Esophagus mucosa (tissue), 1 donor: ENCODE measurements at places on chromosomes 3 and 15.
A peak's percentile ranks its signal among the peaks of the same experiment; 100 is the strongest.

GRCh38 chr3:111210866-111211564 lies 139.4 kb downstream of the NECTIN3 start:
- ATAC-seq, result no peak

DNA sequence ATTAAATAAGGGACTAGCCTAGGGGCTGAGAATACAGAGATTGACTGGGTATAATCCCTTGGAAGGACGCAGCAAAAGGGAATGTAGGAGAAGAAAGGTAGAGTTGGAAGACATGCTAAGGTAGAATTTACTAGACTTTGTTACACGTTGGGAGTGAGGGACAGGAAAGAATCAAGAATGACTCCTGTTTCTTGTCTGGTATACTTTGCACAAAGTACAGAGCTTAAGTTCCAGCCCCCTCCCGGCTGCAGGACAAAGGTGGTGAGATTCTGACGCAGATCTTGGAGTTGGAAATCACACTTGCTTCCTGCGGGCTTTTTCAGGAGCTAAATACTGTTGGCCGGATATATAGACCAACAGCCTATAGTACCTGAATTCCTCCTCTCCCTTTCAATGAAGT lies 895 bp downstream of the HYKK start:
- ATAC-seq, result no peak

GRCh38 chr3:69305011-69305410 lies 80.9 kb downstream of the FRMD4B start:
- ATAC-seq, result peak; percentile 50

DNA sequence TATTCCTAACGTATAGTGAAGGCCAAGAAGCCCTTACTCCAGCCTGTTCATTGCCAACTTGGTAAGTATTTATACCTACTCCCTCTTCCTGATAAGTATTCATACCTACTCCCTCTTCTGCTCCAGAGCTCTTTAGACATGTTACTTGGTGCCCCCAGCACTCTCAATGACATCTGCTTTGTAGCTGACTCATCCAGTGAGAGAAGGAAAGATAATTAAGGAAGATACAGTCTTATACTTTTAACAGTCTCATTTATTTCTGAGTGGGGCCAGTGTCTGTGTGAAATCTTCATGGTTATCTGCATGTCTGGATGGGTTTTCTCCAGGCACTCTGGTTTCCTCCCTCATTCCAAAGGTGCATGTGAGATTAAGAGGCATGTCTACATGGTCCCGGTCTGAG lies 698.7 kb downstream of the FHIT start:
- ATAC-seq, result no peak

DNA sequence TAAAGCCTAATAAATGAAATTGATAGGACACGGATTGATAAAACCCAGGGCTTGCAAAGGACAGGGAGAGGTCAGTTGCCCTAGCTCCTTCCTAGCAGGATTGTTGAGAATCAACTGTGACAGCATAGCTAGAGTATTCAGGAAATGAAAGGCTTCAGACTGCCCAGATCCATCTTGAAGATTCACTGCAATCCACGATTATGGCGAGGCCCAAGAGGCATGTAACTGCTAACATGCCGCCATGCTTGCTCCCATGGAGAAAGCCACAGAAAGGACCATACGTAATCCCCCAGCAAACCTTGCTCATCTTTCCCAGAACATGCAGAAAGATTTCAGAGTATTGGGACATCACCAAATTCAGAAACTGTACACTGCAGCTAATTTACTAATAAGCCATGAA lies 41.3 kb downstream of the MYH15 start:
- ATAC-seq, result no peak

DNA sequence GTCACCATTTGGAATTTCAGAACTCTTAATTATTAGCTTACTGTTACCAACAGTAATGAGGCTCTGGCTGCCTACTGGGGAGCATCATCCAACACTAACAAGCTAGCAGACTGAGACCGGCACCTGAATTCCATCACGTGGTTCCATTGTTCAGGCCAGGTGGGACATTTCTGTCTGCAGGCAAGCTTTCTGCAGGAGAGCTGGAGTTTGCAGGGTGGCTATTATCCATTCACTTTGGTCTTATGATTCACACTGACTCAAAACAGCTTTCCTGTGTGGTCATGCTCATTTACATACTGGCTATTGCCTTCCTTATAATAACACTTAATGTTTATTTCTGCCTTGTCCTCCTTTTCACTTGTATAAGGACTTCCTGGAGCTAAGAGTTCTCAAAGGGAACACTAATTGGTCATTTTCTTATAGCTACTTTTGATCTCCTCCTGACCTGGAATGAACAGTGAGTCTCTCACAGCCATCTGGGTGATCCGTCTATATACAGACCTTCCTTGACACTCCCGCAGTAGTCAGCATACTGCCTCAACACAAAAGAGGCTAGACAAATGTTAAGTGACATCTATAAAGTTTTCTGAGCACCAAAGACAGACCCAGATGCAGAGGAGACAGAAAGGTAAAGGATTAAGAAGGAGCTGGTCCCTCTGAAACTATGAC lies 695.4 kb downstream of the FHIT start:
- ATAC-seq, result peak; percentile 90

- no peak for ATAC-seq
Observed at GRCh38 chr15:31235311-31236183, 91.1 kb upstream of the KLF13 start.

GRCh38 chr3:39379778-39380155 lies 3.4 kb upstream of the SLC25A38 start:
- no peak for ATAC-seq

DNA sequence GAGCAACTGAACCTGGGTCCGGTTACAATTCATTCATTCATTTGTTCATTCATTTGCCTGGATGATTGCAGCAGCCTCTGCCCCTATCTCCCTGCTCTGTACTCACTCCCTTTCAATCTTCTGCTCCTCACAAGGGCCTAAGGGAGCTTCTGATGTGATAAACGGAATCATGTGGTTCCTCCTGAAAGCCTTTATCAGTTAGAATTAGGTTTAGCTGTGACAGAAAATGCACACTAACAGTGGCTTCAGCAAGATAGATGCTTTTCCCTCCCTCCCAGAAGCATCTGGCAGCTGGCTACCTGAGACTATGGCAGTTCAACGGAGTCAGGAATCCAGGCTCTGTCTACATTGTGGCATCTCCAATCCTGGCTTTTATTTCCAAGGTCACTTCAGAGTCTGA lies 196.0 kb downstream of the ADAMTS9 start:
- no peak for ATAC-seq

DNA sequence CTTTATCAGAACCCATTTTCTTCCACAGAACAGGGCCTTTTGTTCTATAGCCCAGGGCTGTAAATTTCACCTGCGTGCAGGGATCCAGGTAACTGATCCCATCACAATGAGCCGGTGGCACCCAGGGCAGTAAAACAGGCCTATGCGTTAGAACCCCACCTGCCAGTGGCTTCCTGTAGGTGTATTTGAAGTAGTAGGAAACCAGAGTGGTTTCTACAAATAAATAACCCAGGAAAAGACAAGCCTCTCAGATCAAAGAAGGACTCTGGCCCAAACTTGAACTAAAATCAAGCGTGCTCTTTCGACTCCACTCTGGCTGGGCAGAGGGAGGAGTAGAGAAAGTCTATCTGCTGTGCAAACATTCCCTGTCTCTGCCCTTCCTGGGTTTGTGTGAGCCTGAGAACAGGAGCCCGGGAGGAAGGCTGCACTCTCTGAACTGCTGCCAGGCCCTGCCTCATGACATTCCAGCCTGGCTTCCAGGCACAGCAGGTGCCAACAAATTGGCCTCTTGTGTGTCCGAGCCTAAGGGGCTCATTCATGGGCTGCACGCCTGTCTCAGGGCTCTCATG lies 77.7 kb downstream of the CEMIP start:
- ATAC-seq, result peak; percentile 53

DNA sequence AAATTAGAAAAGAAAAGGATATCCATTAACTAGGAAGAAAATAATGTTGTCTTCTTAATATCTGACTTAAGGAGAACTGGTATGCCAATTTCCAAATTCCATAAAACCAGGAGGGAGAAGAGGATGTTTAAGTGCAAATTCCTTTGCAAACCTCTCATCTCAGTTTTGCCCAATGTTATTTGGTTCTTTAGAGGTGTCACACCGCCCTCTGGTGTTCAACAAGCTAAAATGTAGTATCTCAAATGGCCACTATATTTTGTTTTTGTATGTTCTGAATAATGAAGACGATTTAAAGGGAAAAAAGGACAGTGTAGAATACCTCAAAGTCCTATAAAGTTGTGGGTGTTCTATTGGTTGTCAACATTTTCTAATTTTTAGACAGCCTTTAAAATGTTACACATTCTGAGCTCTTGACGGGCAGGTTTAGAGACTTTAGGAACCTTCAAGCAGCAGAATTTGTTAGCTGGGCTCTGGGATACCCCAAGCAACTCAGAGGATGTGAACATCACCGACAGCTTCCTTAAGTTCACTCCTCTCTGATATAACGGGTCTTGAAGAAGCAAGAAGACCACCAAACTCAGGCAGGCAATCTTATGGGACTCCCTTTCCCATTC lies 458.3 kb downstream of the MFSD1 start:
- peak; percentile 57 for ATAC-seq
